Epithelial cell of proximal tubule (primary cell): ENCODE measurements at places on chromosomes 5 and 9.
A peak's percentile ranks its signal among the peaks of the same experiment; 100 is the strongest.

- DNase-seq = peak; percentile 27
Observed at GRCh38 chr5:142151436-142152383, 43.1 kb downstream of the NDFIP1 start.

GRCh38 chr5:65061250-65061973 lies 292.7 kb downstream of the CWC27 start:
- DNase-seq = no peak

DNA sequence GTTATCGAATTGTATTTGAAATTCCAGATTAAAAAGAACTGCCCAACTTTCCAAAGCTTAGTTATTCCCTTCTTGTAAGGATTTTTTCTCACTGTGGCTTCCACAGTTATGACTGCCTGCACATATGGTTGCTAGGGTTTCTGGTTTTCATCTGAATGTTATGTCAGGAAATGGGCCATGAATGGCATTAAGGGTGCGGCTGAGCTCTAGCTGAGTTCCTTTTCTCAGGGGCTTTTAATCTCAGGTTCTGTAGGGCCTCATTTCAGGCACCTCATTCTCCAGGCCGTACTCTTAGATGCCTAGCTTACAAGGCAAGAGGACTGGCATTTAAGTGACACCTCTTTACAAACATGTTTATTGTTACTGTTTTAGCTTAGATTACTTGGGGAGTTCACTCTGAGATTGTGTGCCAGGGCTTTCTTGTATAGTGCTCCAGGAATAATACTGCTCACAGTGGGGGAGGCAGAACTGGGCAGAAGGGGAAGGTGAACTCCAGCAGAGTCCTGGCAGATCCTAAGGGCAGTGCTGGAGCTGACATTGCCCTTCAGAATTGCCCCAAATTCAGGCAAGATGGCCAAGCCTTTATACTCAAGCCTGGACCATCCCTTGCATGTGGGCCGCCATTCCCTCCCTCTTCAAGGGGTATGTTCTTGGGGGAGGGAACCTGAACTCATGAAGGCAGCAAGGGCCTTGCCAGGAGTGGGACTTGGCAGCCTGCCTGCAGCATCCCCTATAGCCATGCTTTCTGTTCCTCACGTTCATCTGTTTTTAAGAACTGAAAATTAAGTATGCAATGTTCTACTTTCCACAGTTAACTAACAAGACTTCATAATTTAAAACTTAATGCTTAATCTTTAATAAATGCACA lies 111.5 kb downstream of the KDM4C start:
- no peak for DNase-seq

GRCh38 chr5:109654455-109654854 lies 35.3 kb upstream of the MAN2A1 start:
- DNase-seq = no peak

GRCh38 chr5:140399979-140400729 lies 1.5 kb upstream of the ANKHD1 start:
- DNase-seq = no peak

GRCh38 chr9:120403543-120403856 lies 176.5 kb downstream of the CDK5RAP2 start:
- no peak for DNase-seq

GRCh38 chr9:136655536-136656182 lies 7.1 kb upstream of the EGFL7 start:
- no peak for DNase-seq

- peak; percentile 73 for DNase-seq
Observed at GRCh38 chr5:126354012-126354857, 69.0 kb upstream of the GRAMD2B start.

- no peak for DNase-seq
Observed at GRCh38 chr9:77569335-77569734, 78.8 kb downstream of the GNA14 start.

DNA sequence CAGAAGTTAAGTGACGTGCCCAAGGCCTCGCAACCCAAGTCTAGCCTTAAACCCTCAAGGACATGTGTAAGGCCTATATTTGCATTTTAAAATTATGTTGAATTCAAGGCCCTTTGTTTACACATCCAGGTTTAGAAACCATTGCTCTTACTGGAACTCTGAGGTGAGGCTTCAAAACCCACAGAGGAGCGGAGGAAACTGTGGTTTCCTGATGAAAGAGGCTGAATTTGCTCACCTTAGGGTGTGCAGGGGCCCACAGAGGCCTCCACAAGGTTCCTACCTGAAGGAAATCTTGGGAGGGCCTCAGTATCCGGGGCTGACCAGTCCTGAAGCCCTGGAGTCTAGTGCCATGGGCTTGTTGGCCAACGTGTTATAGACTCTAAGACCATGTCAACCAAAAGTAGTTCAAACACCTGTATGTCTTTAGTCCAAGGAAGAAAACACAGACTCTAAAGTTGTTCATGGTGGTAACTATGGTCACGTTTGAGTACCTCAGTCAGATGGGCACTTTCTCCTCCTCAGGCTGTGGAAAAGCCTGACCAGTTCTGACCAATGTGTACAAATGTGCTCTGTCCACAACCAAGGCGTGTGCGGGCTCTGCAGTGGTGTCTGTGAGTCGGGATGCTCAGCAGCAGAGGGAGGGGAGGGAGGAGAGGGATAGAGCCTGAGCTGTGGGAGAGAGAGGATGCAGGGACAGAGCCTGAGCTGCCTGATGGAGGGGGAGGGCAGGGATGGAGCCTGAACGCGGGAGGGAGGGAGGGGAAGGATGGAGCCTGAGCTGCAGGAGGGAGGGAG lies 124.6 kb upstream of the ERCC6L2 start:
- DNase-seq = no peak

DNA sequence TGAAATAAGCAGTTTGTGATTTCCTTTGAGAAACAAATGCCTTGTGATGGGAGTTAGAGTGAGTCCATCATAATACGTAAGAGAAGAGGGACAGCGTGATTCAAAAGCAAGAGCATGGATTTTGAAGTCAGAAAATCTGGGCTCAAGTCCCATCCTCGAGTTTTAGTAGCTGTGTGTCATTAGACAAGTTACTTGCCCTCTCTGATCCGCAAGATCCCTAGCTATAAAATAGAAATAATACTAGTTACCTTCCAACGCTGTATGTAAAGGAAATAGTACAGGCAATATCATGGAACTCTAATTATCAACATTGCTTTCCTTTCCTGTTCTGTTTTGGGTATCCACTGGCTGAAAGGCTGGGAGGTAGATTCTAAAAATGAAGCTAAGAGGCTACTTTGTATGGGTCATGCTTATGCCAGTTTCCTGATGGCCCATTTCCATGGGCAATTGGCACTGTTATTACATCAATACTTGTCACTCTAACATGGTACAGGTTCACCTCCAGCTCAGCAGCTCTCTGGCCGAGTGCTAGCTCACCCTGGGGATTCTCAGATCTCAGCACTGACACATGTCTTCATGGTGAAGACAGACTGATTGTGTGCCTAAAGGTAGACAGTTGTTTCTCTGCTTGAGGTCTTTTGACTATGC lies 241.7 kb upstream of the KLF4 start:
- DNase-seq = no peak

- no peak for DNase-seq
Observed at GRCh38 chr9:76651119-76651705, 113.0 kb upstream of the PCA3 start.

DNA sequence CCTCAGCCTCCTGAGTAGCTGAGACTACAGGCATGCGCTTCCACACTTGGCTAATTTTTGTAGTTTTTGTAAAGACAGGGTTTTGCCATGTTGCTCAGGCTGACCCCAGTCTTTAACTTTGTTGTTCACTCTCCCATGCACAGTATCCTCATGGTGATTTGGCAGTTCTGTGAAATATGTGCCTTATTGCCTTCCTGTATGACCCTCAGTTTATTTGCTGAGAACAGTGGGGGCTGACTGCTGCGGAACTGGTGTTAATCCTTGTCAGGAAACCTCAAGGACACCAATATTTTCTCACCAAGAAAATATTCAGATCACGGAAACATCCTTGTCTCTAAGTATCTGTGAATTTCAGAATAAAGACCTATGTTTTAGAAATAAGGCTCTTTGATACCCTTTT lies 287.8 kb downstream of the ARRDC3 start:
- DNase-seq = no peak

GRCh38 chr9:89351584-89352300 lies 33.4 kb downstream of the SECISBP2 start:
- DNase-seq = no peak

GRCh38 chr9:116737152-116737546 lies 50.0 kb downstream of the TRIM32 start:
- DNase-seq = peak; percentile 12

DNA sequence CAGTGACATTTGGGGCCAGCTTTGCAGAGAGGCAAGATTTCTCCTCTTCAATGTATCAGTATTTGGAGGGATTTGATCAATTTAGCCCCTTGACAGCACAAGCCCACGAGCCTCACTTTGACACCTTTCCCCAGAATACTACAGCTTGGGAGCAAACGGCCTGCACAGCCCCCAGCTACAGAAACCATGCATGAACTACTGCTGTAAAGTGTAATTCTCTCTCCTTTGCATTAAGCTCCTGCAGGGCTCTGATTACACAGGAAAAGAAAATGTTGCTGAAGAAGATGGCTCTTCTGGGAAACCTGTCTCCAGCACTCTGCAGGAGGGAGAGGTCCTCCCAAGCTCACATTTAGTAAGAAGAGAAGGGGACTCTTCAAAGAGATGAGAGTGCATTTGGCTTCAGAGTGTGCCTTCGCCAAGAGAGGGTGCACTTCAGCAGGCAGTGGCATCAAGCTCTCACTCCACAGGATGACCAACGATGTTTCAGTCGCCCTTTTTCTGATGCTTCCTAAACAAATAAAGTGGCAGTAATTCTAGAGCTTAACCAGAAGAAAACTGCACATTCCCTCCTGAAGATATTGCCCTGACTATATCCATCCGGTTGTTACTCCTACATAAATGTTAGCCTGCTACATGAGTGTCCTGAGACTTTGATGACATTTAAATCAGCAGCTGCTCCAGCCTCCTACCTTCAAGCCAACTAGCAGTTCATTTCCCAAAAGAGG lies 272.2 kb downstream of the AUH start:
- DNase-seq = no peak

- no peak for DNase-seq
Observed at GRCh38 chr9:68522131-68522530, 18.6 kb downstream of the TMEM252 start.

- no peak for DNase-seq
Observed at GRCh38 chr9:18360005-18360404, 113.9 kb upstream of the ADAMTSL1 start.

DNA sequence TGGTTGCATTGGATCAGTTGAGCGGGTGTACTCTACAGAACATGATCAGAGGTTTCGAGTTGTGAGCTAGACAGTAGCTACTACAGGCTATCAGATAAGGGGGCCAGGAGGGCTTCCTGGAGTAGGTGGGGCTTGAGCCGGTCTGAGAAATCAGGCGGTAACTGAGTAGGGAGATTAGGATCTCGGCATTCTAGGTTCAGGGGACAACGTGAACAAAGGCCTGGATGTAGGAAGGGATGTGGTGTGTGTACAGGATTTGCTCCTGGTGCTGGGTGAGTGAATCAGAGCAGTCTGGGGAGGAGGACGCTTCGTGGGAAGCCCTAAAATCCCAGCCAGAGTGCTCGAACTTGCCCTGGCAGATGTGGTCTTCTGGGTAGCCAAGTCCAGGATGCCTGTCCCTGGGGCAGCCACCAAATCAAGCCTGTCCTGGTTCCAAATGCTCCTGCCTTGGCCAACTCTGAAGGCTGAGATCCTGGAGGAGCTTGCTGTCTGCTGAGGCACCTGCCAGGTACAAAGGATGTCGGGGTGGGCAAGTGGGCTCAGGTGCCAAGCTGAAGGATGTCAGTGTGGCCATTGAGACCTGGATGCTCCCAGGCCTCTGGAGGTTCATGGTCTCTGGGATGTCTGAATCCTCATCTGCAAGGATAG lies 33.4 kb downstream of the STC2 start:
- no peak for DNase-seq

DNA sequence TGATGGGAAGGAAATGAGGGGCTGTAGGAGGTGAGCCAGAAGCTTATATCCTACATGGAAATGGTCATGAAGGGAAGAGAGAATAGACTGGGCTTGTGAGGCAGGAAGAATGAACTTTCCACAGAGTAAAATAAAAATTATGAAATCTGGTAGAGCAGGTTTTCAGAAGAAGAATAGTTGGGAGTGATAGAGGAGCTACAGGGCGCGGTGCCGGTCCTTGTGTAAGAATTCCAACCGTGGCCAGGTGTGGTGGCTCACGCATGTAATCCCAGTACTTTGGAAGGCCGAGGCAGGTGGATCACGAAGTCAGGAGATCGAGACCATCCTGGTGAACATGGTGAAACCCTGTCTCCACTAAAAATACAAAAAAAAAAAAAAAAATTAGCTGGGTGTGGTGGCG lies 8.9 kb upstream of the UNC13B start:
- no peak for DNase-seq

DNA sequence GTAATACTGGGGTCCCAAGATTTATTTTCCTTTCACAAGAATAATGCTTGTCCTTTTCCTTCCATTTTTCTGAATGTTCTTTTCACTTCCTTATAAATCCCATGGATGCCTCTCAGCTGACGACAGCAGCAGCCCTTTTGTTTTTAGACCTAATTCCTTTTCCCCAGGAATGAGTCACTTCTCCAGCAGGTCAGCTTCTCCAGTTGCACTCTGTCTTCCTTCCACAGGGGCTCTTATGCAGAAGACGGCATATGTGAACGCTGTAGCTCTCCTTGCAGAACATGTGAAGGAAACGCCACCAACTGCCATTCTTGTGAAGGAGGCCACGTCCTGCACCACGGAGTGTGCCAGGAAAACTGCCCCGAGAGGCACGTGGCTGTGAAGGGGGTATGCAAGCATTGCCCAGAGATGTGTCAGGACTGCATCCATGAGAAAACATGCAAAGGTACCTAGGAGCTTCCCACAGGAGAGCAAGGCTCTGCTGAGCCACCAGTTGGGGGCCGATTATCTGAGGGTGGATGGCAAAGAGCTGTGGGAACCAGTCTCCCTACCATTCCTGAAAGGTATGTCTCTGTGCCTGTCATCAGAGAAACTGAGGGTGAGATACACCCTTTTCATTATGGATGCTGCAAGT lies 72.9 kb downstream of the RFK start:
- no peak for DNase-seq

GRCh38 chr5:35651002-35651756 lies 33.5 kb downstream of the SPEF2 start:
- no peak for DNase-seq

DNA sequence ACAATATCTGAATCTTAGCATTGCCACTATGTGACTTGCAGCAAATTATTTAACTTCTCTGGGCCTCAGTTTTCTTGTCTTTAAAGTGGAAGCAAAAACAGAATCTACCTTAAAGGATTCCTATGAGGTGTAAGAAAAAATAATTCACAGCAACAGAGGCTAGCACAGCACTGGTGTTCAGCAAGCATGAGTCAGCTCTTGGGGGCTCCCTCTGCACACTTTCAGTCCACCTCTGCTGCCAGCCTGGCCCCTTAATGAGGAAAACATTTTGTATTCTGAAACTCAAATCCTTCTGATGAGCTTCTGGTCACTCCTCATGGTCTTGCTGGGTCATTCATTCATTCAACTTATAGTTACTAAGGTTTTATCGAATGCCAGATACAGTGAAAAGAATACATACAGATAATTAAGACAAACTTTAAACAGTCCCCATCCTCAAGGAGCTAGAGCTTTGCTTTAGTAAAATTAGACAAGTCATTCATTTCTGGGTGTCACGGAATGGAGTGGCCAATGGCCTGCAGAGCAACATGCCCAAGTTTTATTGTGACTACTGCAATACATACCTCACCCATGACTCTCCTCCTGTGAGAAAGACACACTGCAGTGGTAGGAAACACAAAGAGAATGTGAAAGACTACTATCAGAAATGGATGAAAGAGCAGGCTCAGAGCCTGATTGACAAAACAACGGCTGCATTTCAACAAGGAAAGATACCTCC lies 26.8 kb upstream of the IQGAP2 start:
- DNase-seq = no peak

GRCh38 chr9:38061326-38061977 lies 7.6 kb downstream of the SHB start:
- DNase-seq = no peak
